ENCODE measurements at places on chromosomes 16 and 17.

DNA sequence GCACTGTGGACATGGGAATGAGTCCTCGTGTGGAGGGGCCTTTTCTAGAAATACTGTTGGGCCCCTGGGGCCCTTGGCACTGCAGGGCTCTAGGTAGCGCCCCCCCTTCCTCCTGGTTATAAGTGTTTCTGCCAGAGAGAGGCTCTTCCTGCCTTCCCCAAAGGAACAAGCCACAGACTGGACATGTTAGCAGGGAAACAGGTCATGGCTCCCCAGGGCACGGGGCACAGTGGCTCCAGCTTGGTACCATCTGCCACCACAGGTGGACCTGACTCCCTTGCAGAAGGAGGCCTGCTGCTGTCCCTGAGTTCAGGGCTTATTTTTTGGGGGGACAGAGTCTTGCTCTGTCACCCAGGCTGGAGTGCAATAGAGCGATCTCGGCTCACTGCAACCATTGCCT is 8.8 kb downstream of the PDK2 start:
- DNase-seq = no peak

- DNase-seq = peak; percentile 53
Measured at GRCh38 chr17:3865176-3865575, 19.1 kb upstream of the NCBP3 start.

DNA sequence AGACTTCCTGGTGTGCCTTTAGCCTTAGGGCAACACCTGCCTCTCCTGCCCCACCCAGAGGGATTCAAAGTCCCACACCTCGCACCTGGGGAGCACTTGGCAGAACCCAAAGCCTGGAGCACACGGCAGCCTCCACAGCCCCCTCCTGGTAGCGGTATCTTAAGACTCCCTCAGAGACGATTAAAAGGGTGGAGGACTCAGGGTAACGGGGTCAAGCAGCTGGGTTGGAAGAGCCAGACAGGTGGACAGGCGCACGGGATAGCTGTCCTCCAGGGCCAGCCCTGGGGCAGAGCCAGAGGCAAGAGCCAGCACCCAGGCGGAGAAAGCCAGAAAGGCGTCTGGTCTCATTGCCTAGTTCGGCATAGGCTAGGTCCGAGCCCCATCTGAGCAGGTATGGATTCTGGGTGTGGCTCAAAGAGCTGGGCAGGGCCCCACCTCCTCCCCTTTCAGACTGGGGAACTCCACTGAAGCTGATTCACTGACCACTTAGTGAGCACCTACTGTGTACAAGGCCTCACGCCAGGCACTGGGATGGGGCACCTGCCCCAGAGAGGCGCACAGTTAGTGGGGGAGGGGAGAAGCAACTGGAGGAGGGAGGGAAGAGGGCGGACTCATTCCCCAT is 55.0 kb upstream of the MEAK7 start:
- DNase-seq = no peak

- peak; percentile 45 for DNase-seq
Measured at GRCh38 chr17:19346351-19347255, 15.9 kb downstream of the B9D1 start.

DNA sequence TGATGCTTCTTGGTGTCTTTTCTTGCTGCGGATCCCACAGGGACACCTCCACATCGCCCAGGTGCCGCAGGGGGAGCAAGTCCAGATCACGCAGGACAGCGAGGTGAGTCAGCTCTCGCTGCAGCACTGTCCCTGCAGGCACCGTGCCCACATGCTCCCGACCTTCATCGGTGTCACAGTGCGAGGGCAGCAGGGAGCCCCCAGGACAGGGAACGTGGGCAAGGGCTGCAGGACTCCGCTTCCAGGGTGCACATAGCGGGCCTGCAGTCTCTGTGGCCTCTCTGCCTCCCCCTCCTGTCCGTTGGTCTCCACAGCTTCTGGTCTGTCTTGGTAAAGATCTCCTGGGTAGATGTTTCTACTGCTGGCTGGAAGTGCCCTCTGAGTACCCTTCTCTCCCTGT is 84.1 kb downstream of the BANP start:
- no peak for DNase-seq

DNA sequence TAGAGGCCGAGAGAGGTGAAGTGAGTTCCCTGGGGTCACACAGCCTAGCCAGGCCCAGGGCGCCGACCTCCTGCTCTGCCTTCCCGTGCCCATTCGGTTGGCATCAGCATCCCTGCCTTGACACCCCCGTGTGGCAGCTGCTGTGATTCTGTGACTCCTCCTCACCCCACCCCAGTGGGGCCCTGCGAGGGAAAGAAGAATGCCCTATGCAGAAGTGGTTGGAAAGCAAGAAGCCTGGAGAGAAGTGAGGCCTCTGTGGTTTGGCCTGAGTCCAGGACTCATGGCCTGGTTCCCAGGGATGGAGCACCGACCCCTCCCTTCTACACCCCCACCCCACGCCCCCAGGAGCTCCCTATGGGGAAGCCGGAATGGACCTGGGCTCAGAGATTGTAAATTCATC is 296.2 kb downstream of the SEC14L1 start:
- DNase-seq = no peak

DNA sequence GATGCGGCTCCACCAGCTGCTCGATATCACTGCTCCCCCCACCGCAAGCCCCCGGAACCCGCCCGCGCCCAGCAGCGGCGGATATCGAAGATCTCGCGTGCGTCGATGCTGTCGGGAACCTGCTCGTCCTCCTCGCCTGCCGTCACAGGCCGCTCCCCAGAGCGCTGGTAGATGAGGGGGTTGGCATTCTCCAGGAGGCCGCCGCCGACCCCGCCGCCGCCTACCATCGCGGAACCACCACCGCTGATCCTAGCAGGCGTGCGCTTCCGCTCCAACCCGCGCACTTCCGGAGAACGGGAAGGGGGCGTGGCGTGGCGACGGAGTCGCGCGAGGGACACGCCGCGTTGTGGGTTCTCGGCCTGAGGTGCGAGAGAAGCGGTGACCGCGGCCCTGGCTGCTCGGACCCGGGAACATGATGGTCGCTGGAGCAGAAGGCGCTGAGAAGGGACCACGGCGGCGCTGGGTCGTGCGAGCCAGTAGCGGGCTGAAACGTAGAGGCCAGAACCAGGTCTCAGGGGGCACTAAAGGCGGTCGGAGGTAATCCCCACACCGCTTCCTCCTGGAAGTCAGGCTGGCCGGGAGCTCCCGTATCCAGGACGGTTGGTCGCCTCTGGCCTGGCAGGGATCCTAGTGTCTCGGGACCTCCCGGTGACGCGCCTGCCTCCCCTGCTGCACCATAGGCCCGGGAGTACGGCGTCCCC is at the start of gene CIAO2B:
Gene CIAO2B (minus strand): TSS at position 265 of the 701 bp plus-strand sequence. CDS start 38 bp downstream, at position 227.
- peak; percentile 89 for DNase-seq

DNA sequence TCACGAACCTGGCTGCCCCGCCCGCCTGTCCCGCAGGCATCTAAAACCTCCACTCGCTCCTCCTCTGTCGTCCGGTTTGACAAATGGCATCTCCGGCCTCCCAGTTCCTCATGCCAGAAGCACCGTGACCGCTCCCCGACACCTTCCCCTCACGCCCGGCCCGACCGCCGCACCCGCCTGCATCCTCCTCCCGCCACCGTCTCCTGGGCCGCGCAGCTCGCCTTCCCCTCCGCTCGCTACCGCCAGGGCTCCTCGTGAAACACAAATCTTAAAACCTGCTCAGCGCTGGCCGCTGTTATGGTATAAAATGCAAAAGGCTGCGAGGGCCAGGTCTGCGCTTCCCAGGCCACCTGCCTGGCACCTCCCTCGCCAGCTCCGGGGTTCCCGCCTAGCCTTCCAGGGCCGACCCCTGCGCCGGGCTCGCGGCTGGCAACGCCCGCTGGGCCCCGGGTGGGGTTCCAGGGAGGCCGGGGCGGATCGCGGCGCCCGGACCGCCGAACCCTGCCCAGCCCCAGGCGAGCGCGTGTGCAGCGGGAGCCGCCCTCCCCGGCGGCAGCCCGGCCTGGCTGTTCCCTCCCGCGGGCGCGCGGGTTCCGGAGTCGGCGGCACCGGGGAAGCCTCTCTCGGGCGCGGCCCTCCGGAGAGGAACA is 488 bp downstream of the SPSB3 start:
- DNase-seq = no peak

DNA sequence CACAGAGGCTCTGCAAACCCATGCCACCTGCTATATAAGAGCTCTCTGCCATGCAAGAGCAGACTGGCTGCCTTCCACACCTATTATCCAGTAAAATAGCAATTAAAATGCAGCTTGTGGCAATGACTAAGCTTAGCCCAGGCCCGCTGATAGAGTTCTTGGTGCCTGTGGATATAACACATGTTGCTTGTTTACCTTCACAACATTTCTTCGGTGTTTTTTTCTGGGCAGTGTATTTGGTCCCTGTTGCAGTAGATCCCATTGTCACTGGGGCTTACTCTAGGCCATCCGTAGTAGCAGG is 63.5 kb downstream of the SPECC1 start:
- DNase-seq = no peak

GRCh38 chr17:227946-228615 is 46.6 kb upstream of the DOC2B start:
- no peak for DNase-seq

DNA sequence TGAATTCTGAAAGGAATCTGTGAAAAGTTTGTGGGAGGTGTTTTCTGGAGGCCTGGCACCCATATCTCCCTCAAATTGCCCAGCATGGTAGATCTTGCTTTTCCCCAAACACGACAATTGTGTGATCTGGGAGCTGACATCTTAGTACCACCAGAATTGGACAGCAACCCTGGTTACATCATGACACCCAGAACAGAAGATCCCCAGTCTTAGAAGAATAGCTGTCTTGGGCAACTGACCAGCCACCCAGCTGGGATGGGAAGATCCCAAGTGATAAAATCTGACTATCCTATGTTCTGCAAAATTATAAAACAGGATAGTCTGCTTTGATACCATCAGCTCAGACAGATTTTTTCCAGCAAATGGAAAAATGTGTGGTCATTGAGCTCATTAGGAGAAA is 235.3 kb downstream of the CDH13 start:
- DNase-seq = no peak

DNA sequence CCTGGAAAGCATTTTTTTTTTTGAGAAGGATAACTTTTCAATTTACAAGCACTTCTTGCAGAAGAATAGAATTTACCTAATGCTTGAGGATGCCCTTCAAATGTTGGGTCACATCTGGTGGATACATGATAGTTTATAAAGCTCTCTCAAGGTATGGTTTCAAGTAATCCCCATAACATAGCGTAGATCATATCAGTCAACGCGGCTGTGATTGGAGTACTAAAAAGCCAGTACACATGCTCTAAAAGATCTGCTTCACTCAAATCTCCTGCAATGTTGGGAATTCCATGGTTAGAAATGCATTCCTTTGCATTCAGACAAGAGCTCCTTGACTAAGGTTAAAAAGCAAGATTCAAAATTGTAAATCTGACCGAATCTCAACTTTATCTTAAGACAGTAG is 3.9 kb upstream of the KCNJ16 start:
- DNase-seq = no peak

- DNase-seq = peak; percentile 54
Measured at GRCh38 chr17:59165933-59166342, 10.4 kb downstream of the PRR11 start.

- no peak for DNase-seq
Measured at GRCh38 chr17:51913491-51914205, 244.9 kb downstream of the CA10 start.

GRCh38 chr17:40645943-40646342 is 1.7 kb downstream of the SMARCE1 start:
- DNase-seq = no peak

- no peak for DNase-seq
Measured at GRCh38 chr17:74981318-74981978, 6.0 kb upstream of the CDR2L start.

DNA sequence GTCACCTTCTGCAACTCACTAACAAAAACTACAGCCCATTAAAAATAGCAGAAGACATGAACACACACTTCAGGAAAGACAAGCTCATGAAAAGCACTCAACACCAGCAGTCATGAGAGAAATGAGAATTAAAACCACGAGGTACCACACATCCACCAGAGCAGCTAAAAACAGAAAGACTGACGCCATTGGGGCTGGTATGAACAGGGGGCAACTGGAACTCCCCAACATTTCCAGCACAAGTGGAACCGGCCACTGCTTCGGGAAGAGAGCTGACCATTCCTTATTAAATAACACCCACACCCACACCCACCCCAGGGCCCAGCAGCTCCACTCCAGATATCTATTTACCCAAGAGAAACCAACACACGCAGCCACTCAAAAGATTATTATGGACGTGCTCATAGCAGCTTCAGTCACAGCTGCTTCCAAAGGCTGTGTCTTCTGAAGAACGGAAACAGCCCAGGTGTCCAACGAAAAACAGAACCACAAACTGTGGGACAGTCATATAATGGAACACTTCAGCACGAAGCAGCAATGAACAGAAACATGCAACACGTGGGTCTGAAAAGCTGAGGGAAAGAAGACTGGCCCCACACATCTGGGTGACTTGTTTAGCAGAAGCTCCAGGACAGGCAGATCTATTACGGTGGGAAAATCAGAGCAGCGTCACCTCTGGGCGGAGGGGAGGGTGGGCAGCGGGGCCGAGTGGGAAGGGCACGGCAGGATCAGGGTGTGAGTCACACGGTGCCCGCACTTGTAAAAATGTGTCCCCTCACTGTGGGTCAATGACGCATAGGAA is 41.1 kb downstream of the KLHDC4 start:
- no peak for DNase-seq

DNA sequence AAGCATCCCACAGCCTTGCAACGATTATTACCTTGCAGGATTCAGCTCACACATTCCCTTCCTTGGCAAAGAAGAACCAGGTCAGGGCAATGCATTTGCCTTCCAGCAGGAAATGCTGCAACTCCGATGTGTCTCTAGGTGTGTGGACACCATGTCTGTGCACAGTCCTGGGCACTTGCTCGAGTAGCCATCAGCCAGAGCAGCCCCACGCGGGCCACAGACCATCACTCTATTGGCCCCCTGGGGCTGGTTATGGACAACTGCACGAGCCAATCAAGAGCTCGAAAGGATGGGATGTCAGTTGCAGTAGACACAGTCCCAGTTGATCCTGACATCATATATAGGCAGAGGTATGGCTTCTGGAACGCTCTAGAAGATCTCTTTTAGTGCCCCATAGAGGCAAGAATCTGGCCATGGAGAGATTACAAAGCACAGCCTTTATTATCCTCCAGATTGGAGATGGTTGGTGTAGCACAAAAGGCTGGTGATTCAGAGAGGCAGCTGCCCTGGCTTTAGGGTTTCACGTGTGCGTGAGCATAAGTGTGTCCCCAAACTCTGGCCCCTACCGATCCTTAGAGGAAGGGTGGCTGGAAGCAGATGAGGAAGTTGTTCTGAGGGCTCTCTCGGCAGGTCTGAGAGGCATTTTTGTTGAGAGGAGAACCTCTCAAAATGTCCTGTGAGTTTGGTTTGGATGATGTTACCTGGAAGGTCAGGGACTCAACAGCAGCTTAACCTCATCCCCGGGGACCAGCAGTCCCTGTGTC is 403.8 kb downstream of the SEC14L1 start:
- no peak for DNase-seq

All from head of caudate nucleus (tissue), 42 donors.